NCI-H526 (cell line): ENCODE measurements at places on chromosomes 16 and 17.

DNA sequence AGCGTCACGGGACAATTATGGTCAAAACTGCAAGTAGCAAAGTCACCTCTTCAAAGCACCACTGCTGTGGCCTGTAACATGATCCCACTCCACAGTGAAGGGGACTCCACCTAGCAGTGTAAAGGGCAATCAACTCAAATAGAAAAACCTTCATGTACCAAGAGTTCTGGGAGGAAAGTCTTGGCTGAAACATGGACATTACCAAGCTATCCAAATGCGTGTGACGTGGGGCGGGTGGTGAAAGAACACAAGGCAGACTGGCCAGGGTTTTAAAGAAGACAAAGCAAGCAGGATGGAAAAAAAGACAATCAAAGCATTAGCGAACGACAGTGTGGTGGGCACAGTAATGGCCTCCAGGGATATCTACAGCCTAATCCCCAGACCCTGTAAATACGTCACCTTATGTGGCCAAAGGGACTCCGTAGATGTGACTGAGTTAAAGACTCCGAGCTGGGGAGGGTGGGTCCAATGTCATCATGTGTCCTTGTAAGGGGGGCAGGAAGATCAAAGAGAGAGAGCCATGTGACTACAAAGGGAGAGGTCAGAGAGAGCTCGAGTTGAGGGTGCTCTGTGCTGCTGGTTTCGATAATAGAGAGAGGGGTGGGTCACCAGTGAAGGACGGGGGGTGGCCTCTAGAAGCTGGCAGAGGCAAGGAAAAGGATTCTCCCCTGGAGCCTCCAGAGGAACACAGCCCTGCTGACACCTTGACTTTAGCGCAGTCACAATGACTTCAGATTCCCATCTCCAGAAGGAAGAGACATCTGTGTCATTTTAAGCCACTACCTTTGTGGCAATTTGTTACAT is 6.0 kb downstream of the HSDL1 start:
- DNase-seq: no peak

- DNase-seq: no peak
Observed at GRCh38 chr16:24936151-24936550, 79.0 kb downstream of the ARHGAP17 start.

DNA sequence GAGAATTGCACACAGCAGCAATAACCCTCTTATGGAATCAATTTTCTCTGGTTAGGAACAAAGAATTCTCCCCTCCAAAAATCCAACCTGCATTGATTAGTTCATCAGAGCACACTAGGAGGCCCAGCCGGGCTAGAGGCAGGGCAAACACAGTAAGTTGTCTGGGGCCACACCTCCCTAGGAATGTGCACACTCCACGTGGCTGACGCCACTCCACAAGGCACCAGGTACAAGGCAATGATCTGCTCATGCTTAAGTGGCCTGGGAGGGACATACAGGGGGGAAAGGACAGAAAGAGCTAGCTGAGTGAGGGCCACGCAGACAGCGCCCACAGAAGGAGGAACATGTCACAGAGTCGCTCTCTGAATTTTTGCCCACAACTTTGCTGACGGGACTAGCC is 107.6 kb downstream of the SLC39A11 start:
- no peak for DNase-seq

GRCh38 chr17:8324132-8324531 is 14.1 kb downstream of the ARHGEF15 start:
- DNase-seq: no peak

DNA sequence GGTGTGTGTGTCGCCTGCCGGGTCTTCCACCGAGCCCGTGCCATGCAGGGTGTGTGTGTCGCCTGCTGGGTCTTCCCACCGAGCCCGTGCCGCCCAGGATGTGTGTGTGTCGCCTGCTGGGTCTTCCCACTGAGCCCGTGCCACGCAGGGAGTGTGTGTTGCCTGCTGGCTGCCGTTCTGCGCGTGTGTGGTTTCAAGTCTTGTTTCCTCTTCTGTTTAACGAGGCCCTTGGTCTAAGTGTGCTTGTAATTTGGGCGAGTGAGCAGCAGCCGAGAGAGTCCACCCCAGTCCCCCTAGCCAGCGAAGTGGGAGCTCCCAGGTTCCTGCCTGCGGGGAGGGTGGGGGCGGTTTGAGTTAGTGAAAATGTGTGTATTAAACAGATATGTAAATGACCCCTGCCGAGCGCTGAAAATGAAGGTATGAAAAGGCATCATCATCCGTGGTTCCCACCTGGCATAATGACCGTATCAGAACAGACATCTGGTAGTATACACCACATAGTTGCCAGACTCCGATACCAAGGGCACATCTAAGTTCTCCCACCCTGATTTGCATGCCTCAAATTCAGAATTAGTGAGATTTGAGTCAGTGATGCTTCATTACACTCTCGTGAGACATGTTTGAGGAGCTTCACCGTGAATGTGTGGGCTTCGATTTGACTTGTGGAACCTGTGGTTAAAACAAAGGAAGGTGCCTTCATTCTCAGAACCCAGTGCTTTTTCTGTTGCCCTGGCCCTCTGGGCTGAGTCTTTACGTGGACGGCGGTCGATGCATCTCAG is 114.5 kb upstream of the CHMP6 start:
- DNase-seq: peak; percentile 75

DNA sequence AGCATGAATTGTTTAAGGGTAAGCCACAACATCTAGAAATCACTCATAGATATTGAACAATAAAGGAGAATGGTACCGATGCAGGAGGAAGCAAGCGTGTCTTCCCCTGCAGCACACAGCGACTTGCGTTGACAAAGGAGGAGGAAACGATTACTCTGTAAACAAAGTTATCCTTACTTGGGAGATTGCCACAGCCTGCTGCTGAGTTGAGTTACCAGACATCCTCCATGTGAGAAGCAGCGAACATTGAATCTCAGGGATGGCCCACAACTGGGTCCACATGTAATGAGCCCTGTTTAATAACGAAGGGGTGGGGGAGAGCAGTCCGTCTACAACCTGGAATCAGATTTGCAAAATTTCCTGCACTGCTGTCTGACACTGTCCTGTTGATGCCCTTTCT is 27.7 kb downstream of the CLUH start:
- DNase-seq: no peak

GRCh38 chr17:43135454-43135819 is 10.3 kb upstream of the BRCA1 start:
- DNase-seq: no peak
